Hippocampal formation (tissue), 2 donors: ENCODE measurements at places on chromosomes 13 and 19.

- no peak for DNase-seq
Measured at GRCh38 chr13:92913840-92914239, 312.8 kb upstream of the GPC6 start.

- DNase-seq: no peak
Measured at GRCh38 chr13:70923863-70924752, 815.9 kb upstream of the KLHL1 start.

DNA sequence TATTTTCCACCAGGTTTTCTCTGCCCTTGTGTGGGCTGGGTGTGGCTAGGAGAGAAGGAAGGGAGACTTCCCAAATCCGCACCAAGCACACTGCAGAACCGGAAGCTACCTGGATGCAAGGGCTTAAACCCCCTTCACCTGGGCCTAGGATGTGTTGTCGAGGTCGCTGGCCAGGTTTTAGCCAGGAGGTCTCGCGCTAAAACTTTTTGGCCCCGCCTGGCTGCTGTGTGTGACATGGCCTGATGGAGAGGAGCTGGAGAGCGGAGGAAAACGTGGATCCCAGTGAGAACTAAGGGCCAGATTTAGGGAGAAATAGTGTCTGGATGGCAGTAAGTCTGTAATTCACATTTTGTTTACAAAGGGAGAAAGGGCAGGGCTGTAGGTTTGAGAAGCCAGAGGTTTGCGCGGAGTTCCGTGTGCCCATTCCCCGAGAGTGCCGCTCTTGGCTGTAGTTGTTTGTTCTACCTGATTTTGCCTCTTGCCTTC is 3.1 kb upstream of the TSHZ3 start:
- no peak for DNase-seq

DNA sequence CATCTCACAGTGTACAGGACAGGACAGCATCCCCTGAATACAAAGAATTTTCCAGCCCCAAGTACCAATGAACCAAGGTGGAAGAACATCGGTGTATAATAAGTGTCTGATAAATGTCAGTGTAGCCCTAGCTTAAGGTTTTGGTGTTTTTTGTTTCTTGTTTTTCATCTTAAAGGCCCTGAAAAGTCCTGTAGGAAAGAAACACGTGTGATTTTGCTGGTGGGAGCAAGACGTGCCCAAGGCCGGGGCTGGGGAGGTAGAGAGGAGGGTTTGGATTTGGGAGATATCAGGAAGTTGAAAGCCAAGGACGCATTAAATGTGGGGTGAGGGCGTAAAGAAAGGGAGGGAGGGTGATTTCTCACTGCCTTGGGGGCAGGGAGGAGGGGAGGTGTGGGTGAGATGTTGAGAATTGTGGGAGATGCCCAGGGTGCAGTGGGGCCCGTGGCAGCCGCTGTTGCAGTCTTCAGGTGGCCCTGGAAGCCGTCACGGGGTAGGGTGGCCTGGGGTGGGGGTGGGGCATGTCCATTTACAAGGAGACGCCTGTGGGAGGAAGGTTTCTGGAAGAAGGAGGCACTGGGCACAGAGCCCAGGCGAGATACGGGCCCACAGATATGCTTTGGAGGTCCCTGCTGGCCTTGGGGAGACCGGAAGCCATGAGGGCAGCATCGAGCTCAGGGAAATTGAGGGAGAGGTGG is 6.7 kb downstream of the CAMSAP3 start:
- no peak for DNase-seq

GRCh38 chr13:50365408-50366391 is 350.5 kb downstream of the KCNRG start:
- DNase-seq: no peak
